ENCODE measurements at places on chromosomes 4 and X.

GRCh38 chr4:95272797-95273196, 276.0 kb downstream of the UNC5C start:
- DNase-seq = no peak

- peak; percentile 43 for DNase-seq
These were observed 43.2 kb downstream of the SLC9A6 start for GRCh38 chrX:136028383-136028984.

GRCh38 chr4:80204433-80205011, 7.2 kb downstream of the PRDM8 start:
- DNase-seq = no peak

DNA sequence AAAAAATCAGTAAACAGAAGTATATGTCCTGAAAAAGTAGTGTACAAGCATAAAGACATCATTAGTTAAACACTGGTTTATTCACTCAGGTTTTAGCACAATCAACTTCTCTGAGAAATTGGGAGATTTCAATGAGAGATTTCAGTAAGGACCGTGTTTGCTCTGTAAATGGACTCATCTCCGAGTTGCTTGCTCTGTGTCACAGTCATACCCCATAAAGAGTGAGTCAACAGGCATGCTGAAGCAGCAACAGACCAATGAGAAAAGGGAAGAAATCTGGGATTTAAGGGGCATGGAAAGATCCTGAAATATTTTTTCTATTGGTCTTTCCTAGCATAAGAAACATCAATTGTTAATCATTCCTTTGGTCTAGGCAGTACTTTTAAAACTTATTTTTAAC, 4.7 kb downstream of the GLUD2 start:
- DNase-seq = no peak
